Endothelial cell of umbilical vein (primary cell): ENCODE measurements at places on chromosomes 1 and 21. TPM values are rescaled to one million over a fixed set of nuclear protein-coding genes. Genes with fewer than 3 reads are reported as not detected.
A peak's percentile ranks its signal among the peaks of the same experiment; 100 is the strongest.

CFHR1 gene
- not detected in 2 replicates for total RNA-seq

GRCh38 chr1:89786628-89787214 lies 34.1 kb upstream of the LRRC8D start:
- peaks cover 5% of the 10 kb centered on the region for H3K27me3 ChIP-seq
- H3K36me3 ChIP-seq: no peaks in the 10 kb centered on the region
- H3K4me3 ChIP-seq: no peak overlapping the region
- no peak overlapping the region for H3K27ac ChIP-seq
- no peak for DNase-seq
- no peaks in the 10 kb centered on the region for H3K4me1 ChIP-seq

GPR37L1 gene
- not detected in 2 replicates for total RNA-seq

DNA sequence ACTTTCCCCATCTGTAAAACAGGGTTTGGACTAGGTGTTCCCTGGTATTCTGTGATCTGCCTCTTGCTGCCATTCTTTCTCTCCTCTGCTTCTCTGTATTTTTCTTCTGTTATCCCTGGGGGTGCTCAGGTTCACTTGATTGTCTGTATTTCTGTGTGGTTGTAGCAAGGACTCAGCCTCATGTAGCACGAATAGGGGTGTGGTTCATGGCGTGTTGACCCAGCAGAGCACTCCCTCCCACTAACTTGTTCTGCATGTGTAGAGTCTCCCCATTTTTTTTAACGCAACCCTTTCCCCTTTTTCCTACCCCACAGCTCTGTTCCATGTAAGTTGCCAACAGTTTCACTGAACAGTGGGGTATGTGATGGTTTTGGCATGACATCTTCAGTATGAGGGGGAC lies 1.2 kb upstream of the BNIPL start:
- no peak overlapping the region for H3K4me3 ChIP-seq
- DNase-seq: no peak
- no peak overlapping the region for H3K27ac ChIP-seq
- H3K36me3 ChIP-seq: peaks cover 8% of the 10 kb centered on the region

DNA sequence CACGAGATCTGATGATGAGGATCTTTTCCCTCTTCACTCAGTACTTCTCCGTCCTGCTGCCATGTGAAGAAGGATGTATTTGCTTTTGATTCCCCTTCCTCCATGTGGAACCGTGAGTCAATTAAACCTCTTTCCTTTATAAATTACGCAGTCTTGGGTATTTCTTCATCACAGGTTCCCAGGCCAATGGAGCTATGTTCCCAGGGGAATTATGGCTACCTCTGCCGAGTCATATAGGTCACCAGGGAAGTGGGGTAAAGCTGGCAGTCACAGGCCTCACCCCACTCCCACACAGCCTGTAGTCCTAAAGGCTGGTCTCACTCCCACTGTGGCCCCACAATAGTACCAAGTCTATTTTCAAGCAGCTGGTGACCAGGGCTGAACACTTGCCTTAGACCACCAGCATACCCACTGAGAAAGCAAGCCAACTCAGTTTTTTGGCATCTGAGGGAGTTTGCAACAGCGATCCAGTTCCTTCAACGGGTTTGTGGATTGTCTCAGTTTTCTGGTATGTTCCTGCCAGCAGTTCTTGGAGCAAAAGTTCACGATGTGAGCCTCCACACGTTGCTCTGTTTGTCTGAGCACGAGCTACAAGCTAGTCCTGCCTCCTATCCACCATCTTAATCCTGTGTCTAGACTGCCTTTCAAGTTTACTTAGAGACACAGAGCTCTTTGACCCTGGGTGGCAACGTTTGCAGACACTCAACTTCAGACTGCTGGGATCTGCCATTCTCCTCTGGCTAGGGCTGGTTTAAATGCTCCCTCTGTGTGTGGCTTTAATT lies 104.5 kb downstream of the CENPF start:
- no peaks in the 10 kb centered on the region for H3K36me3 ChIP-seq
- H3K27ac ChIP-seq: no peak overlapping the region
- H3K4me1 ChIP-seq: no peaks in the 10 kb centered on the region

DNA sequence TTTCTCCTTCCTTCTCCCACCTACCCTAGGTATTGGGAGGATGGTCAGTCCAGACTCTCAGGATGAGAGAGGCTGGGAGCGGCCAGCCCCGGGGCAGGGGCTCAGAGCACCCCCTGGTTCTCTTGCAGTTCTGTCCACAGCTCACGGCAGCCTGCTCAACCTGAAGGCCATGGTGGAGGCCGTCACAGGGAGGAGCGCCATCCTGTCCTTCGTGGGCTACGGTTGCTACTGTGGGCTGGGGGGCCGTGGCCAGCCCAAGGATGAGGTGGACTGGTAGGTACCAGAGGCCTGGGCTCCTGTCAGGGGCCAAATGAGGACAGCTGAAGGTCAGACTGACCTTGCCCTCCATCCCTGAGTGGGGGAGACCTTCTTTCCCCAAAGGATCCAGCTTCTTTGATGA lies 4.2 kb downstream of the PLA2G2F start:
- no peak overlapping the region for H3K27ac ChIP-seq
- H3K4me1 ChIP-seq: no peaks in the 10 kb centered on the region
- H3K4me3 ChIP-seq: no peak overlapping the region
- no peaks in the 10 kb centered on the region for H3K36me3 ChIP-seq

- H3K27me3 ChIP-seq: no peaks in the 10 kb centered on the region
- H3K4me1 ChIP-seq: no peaks in the 10 kb centered on the region
- no peak overlapping the region for H3K27ac ChIP-seq
- DNase-seq: no peak
These were observed 118.5 kb downstream of the FGGY start for GRCh38 chr1:59415286-59415850.

GRCh38 chr1:98086796-98087441 lies 166.1 kb upstream of the DPYD start:
- peak; percentile 95 for DNase-seq
- H3K27ac ChIP-seq: peak overlapping the region; percentile 71
- peak overlapping the region; percentile 90 for H3K4me3 ChIP-seq
- no peaks in the 10 kb centered on the region for H3K27me3 ChIP-seq
- peaks cover 46% of the 10 kb centered on the region for H3K4me1 ChIP-seq

- no peak overlapping the region for H3K27ac ChIP-seq
- peaks cover 14% of the 10 kb centered on the region for H3K4me1 ChIP-seq
- no peak overlapping the region for H3K4me3 ChIP-seq
- H3K27me3 ChIP-seq: no peaks in the 10 kb centered on the region
- H3K36me3 ChIP-seq: peaks cover 6% of the 10 kb centered on the region
These were observed 16.6 kb upstream of the SLFNL1 start for GRCh38 chr1:41038110-41038509.

DNA sequence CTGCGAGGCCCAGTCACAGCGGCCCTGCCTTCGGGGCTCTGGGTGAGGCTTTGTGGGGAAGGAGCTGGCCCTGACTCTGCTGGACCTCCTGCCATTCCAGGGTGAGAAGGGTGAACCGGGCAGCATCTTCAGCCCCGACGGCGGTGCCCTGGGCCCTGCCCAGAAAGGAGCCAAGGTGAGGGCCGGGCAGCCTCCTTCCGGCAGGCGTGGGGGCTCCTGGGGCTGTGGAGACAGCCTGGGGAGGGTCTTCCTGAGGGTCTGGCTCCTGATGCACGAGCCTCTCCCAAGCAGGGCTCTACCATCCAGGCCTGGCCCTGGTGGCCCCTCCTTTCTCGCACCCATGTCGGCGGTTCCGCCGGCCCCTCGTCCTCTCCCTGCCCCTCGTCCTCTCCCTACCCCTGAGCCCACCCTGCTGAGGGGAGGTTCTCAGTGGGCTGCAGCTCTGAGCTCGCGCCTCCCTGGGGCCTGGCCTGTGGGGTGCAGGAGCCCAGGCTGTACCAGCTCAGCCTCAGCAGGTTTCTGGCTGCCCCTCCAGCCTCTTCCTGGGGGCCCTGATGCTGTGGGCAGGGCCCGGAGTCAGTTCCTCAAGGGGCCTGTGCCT lies 48.7 kb downstream of the SLC19A1 start:
- H3K4me1 ChIP-seq: no peaks in the 10 kb centered on the region
- H3K36me3 ChIP-seq: peaks cover 50% of the 10 kb centered on the region
- H3K27ac ChIP-seq: no peak overlapping the region
- DNase-seq: no peak
- no peak overlapping the region for H3K4me3 ChIP-seq

CASQ1 gene
- not detected in 2 replicates for total RNA-seq

DNA sequence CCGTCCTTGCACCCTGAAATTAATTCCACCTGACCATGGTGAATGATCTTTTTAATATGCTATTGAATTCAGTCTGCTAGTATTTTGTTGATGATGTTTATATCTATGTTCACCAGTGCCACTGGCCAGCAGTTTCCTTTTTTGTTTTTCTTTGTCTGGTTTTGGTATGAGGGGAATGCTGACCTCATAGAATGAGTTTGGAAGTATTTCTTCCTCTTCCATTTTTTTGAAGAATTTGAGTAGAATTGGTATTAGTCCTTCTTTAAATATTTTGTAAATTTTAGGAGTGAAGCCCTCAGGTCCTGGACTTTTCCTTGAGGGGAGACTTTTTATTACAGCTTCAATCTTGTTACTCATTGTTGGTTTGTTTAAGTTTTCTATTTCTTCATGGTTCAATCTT lies 231.6 kb downstream of the MRPL39 start:
- no peak overlapping the region for H3K27ac ChIP-seq
- no peaks in the 10 kb centered on the region for H3K4me1 ChIP-seq
- no peaks in the 10 kb centered on the region for H3K36me3 ChIP-seq
- no peak overlapping the region for H3K4me3 ChIP-seq
- H3K27me3 ChIP-seq: no peaks in the 10 kb centered on the region
- DNase-seq: peak; percentile 10

DNA sequence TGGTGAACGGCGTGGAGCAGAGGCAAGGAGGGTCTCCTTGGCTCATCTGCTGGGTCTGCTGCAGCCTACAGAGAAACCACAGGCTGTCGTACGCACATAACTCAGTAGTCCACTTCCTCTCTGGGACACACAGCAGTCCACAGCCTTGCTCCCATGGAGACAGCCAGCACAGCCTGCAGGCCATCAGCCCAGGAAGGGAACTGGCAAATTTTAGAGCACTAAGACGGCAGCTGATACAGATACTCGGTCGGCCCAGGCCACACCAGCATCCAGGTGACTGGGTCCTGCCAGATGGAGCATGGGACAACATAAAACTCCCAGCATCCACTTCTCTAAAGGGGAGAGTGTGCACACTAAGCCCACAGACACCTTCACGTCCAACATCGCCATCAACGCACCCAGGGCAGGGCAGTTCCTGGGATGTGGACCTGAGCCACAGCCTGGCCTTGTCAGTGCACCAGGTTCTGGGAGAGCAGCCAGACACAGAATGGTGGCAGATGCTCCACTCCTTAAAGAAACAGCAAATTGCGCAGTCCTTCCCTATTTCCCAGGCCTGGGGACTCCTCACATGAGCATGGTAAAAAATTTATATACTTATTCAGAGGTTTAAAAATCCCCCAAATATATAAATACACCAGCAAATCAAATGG lies 247.1 kb upstream of the RAB4A start:
- no peaks in the 10 kb centered on the region for H3K36me3 ChIP-seq
- no peaks in the 10 kb centered on the region for H3K27me3 ChIP-seq
- no peak for DNase-seq
- no peak overlapping the region for H3K27ac ChIP-seq

- H3K4me1 ChIP-seq: no peaks in the 10 kb centered on the region
- no peak overlapping the region for H3K27ac ChIP-seq
- peaks cover 7% of the 10 kb centered on the region for H3K27me3 ChIP-seq
- no peak for DNase-seq
These were observed 29.8 kb downstream of the TNNT2 start for GRCh38 chr1:201347498-201348210.

GRCh38 chr21:38533887-38534286 lies 35.6 kb upstream of the ERG start:
- no peak for DNase-seq
- H3K4me3 ChIP-seq: no peak overlapping the region
- peaks cover 9% of the 10 kb centered on the region for H3K27me3 ChIP-seq
- no peak overlapping the region for H3K27ac ChIP-seq

MMP23B gene
- total RNA-seq: 5.3 TPM in 1 of 2 replicates, not detected in the other

GRCh38 chr1:65229754-65230339 lies 79.5 kb upstream of the DNAJC6 start:
- no peaks in the 10 kb centered on the region for H3K36me3 ChIP-seq
- no peaks in the 10 kb centered on the region for H3K4me1 ChIP-seq
- no peak for DNase-seq
- H3K27ac ChIP-seq: no peak overlapping the region

- no peak for DNase-seq
- H3K4me3 ChIP-seq: no peak overlapping the region
These were observed 69.6 kb downstream of the LACTBL1 start for GRCh38 chr1:22903113-22903512.

DNA sequence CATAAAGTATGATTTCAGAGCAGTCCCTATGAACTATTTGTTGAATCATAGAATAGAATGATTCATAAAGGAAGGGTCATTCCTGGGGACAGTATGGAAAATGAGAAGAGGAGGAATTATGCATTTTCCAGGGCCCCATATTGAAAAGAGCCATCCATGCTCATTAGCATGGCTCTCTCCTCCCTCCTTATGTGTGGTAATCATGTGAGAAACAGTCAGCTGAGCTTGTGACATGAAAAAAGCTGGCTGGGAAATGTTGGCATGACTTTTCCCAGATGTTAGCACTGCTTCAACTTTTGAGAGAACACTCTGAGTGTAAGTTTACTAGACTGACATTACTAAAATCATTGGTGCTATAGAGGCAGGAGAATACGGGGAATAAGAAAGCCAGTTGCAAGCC lies 16.1 kb downstream of the TRIM67 start:
- DNase-seq: no peak
- H3K27me3 ChIP-seq: no peaks in the 10 kb centered on the region
- H3K27ac ChIP-seq: no peak overlapping the region
- no peak overlapping the region for H3K4me3 ChIP-seq
- H3K4me1 ChIP-seq: no peaks in the 10 kb centered on the region

DNA sequence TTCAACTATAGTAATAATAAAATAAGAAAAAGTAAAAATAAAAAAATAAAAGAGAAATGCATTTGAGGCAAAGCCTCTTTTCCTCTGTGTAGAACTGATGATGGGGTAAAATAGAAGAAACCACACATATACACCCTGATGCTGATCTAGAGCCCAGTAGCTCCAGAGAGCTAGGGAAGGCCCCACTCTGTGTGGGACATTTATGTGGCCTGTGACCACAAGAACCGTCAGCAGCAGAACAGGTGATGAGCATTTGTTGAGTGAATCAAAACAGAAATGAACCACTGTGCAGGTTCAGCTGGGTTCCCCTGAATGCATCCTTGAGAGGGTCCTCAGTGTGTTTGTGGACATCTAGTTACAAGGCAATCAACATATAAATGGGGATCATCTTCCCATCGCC lies 221.8 kb upstream of the HOOK1 start:
- no peaks in the 10 kb centered on the region for H3K27me3 ChIP-seq
- DNase-seq: no peak
- no peak overlapping the region for H3K27ac ChIP-seq
- peaks cover 29% of the 10 kb centered on the region for H3K4me1 ChIP-seq

GRCh38 chr1:77954521-77954920 lies 24.4 kb downstream of the FUBP1 start:
- H3K27me3 ChIP-seq: no peaks in the 10 kb centered on the region
- DNase-seq: no peak
- H3K4me1 ChIP-seq: peaks cover 4% of the 10 kb centered on the region
- H3K36me3 ChIP-seq: peaks cover 62% of the 10 kb centered on the region

GRCh38 chr1:176959191-176959820 lies 205.2 kb downstream of the ASTN1 start:
- no peaks in the 10 kb centered on the region for H3K36me3 ChIP-seq
- no peaks in the 10 kb centered on the region for H3K27me3 ChIP-seq
- H3K4me3 ChIP-seq: no peak overlapping the region
- H3K27ac ChIP-seq: no peak overlapping the region

IFNGR2 gene
- total RNA-seq: 46.1 and 47.3 TPM in 2 replicates

EDN2 gene
- total RNA-seq: not detected in 2 replicates

- H3K4me1 ChIP-seq: peaks cover 22% of the 10 kb centered on the region
- DNase-seq: no peak
- H3K36me3 ChIP-seq: no peaks in the 10 kb centered on the region
- no peaks in the 10 kb centered on the region for H3K27me3 ChIP-seq
- H3K27ac ChIP-seq: no peak overlapping the region
These were observed 178.1 kb upstream of the RUNX1 start for GRCh38 chr21:35226968-35227744.

C1orf53 gene
- 2.1 and 3.5 TPM in 2 replicates for total RNA-seq

F5 gene
- not detected in 2 replicates for total RNA-seq
